NCI-H1930 (cell line): ENCODE measurements at places on chromosomes 4 and X.

- no peak for DNase-seq
Observed at GRCh38 chrX:132730726-132731125, 227.7 kb downstream of the HS6ST2 start.

GRCh38 chrX:41045960-41046567, 39.2 kb upstream of the USP9X start:
- DNase-seq, result no peak

DNA sequence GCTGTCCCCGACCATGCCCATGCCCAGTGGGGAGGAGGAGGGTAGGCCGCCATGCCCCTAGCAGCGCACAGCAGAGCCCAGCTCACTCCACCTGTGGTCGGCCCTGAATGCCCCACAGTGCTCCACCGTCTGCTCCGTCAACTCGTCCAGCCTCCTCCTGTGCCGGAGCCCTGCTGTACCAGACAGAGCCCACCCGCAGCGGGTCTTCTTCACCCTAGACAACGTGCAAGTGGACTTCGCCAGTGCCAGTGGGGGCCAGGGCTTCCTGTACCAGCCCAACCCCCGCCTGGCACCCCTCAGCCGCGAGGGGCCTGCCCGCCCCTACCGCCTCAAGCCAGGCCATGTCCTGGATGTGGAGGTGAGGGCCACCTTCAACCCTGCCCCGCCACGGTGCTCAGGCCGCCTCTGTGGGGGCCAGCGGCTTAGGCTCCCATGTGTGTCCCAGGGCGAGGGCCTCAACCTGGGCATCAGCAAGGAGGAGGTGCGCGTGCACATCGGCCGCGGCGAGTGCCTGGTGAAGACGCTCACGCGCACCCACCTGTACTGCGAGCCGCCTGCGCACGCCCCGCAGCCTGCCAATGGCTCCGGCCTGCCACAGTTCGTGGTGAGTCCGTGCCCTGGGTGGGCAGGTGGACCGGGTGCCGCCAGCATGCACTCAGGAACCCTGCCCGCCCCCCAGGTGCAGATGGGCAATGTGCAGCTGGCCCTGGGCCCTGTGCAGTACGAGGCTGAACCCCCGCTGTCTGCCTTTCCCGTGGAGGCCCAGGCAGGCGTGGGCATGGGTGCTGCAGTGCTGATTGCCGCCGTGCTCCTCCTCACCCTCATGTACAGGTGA, 6.9 kb upstream of the SRPK3 start:
- DNase-seq, result no peak

DNA sequence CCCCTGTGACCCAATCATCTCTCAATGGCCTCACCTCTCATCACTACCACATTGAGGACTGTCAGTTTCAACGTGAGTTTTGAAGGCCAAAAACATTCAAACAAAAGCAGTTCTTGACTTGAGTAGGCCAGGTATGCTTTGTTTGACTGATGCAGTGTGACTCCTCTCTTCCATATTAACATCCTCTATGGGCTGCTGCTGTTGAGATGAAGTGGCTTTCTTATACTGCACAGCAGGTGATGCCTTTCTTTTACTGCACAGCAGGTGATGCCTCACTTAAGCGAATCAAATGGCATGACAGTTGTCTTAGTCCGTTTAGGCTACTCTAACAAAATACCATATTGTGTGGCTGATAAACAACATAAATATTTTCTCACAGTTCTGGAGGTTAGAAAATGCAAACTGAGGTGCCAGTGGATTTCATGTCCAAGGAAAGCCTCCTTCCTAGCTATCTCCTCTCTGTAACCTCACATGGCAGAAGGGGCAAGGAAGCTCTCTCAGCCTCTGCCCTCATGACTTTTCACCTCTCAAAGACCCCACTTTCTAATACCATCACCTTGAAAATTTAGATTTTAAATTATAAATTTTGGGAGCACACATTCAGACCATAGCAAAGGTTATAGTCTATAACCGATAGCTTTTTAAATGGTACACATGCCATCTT, 2267.9 kb upstream of the AGA start:
- DNase-seq, result no peak

- DNase-seq, result no peak
Observed at GRCh38 chrX:1202251-1202650, 10.2 kb downstream of the CRLF2 start.
